ENCODE measurements at places on chromosomes 13 and 19.

DNA sequence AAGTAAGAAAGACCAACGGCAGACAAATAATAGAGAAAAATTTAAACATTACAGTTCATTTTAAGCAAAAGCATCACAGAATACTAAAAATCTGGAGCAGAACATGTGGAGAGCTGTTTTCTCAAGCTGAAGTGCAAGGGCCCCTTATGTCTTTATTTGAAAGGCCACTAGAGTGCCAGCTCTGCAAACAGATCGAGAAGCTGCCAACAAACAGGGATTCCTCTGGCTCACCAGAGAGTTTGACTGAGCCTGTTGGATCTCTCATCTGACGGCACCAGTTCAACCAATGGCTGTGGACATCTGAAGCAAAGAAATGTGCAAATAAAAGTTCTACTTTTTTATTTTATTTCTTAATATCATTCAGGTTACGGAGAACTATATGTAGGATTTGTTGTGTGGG is 119.7 kb downstream of the COL4A2 start:
- DNase-seq = no peak

GRCh38 chr19:35609851-35610353 is 2.6 kb upstream of the HAUS5 start:
- DNase-seq = no peak

GRCh38 chr13:106337096-106337850 is 198.2 kb downstream of the EFNB2 start:
- DNase-seq = no peak

GRCh38 chr13:95295026-95295425 is 6.2 kb downstream of the ABCC4 start:
- no peak for DNase-seq

- DNase-seq = no peak
Observed at GRCh38 chr19:44723299-44723951, 24.5 kb downstream of the CEACAM16 start.

GRCh38 chr19:3186891-3187661 is 1.3 kb downstream of the NCLN start:
- DNase-seq = no peak

GRCh38 chr13:95245071-95245470 is 56.2 kb downstream of the ABCC4 start:
- DNase-seq = no peak

DNA sequence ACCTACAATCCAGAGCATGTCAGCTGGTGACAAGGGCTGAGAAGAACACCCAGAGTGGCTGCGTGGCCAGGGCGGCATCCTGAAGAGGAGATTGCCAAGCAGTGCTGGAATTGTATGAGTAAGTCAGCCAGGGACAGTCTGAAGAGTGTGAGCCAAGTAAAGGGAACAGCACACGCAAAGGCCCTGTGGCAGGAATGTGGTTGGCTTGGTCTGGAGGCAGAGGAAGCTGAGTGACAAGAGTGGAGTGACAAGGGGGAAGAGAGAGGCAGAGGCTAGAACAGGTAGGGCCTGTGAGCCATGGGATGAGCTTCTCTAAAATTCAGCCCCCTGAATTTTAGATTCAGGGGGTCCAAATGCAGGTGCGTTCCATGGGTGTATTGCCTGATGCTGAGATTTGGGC is 53.7 kb upstream of the UQCRFS1 start:
- no peak for DNase-seq

DNA sequence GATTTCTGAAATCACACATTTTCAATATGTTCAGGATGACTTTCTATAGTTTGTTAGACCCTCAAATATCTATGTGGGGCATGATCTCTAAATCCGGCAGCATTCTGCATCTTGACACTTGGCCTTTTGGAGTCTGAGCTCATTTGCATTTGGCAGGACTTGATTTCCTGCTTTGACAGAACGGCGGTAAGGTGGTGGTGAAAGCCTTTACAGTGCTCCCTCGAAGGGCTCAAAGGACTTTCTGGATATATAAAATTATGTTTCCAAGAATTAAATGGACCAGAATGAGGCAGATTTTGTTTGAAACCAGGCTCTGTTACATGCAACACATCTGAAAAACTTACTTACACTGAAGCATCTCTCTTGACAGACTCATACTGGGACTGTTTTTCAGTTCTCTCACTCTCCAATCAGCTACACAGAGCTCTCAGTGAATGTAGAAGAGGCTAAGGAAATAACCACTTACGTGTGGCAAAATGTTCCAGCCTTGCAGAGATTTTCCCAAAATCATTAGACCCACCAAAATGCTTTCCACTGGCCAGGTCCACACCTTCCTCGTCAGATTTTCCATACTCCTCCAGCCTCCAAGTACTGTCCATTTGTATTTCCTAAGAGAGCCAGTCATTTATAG is 207.2 kb downstream of the SPRY2 start:
- no peak for DNase-seq

DNA sequence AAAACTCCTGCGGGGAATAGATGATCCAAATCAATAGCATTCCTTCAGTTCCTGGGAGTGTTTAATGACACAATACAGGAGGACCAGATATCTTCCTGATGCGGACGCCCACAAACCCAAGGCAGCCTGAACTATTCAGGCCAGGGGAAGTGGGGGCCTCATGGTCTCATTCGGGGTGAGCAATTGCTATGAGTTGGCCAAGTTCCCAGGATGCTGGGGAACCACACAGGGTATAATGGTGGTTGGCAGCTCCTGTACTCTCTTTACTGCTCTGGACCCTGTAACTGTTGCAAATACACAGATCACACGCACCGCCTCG is 401.2 kb downstream of the IRS2 start:
- no peak for DNase-seq

DNA sequence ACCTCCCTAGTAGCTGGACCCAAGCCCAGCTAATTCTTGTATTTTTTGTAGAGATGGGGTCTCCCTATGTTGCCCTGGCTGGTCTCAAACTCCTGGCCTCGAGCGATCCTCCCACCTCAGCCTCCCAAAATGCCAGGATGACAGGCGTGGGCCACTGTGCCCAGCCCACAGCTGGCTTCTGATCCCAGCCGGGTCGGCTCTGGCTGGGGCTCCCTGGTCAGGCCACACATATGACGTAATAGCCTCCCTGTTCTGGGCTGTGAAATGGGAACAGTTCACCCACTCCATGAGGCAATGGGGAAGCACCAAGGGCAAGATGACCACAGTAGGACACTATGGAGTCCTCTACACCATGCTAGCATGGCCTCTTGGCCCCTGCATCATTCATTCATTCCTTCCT is 41.1 kb downstream of the TINCR start:
- DNase-seq = no peak

DNA sequence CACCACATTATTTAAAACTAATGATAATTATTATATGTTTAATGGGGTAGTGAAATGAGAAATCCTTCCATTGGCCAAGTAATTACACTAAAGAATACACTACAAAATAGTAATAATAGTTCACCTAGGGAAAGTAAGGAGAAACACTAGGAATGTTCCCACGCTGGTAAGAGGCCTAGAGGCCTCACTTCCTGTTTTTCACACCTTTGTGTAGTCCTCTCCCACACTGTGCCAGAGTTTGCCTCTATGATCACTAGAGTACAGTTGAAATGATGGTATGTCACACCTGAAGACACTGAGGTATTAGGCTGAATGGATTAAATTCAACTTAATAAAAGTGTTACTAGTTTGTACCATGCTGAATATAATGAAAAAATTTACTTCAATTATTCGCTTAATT is 1348.0 kb upstream of the ATXN8OS start:
- no peak for DNase-seq

DNA sequence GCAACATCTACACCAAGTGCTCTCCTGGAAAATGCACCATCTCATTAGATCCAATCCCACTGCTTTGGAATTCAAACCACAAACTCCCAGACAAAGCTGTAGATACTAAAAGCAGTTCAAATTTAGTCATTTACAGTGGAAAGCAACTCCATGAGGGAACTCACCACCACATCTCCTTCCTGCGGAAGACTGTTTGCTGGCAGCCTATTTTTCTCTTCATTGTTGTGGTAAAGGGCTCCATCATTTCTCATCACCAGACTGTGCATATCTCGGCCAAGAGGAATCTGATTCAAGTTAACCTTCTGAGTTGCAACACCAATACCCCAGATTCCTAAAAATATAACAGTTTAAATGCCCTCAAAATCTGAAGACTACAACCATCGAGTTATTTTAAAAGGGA is 8.4 kb downstream of the SPRYD7 start:
- DNase-seq = no peak

- DNase-seq = no peak
Observed at GRCh38 chr13:70835371-70835770, 727.1 kb upstream of the KLHL1 start.

DNA sequence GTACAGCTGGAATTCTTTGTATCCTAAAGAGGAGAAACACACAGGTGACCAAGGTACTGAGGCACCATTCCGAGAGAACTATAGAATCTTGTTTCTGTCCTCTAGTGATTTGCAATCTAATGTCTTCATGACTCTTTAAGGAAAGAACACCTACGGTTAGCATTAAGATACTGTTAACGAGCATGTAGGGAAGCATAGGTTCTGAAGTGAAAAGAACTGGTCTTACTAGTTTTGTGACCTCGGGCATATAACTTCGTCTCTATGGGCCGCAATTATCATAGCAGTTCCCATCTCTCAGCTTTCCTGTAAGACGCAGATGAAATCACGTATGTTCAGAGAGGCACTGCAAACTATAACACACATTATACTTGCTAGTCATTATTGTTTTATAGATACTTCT is 193.0 kb upstream of the NBEA start:
- no peak for DNase-seq

GRCh38 chr19:45791744-45792469 is 738 bp downstream of the DMWD start:
- DNase-seq = no peak

DNA sequence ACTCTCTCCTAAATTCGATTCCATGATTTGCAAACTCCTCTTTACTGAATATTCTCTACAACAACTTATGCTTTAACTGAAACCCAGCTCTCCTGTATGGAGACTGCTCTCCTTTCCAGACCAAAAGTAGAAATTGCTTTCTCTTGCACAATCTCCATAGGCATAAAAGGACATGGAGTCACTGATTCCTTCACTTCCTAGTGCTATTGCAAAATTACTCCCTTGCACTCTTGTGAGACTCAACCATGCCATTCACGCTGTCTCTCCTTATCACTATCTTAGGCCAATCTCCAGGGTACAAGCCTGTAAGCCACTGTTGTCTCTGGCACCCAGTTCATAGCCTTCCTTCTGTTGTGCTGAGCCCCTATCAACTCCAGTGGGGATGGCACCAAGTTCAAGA is 30.6 kb downstream of the SERPINE3 start:
- no peak for DNase-seq

GRCh38 chr19:4566402-4567051 is 7.0 kb upstream of the SEMA6B start:
- DNase-seq = no peak

DNA sequence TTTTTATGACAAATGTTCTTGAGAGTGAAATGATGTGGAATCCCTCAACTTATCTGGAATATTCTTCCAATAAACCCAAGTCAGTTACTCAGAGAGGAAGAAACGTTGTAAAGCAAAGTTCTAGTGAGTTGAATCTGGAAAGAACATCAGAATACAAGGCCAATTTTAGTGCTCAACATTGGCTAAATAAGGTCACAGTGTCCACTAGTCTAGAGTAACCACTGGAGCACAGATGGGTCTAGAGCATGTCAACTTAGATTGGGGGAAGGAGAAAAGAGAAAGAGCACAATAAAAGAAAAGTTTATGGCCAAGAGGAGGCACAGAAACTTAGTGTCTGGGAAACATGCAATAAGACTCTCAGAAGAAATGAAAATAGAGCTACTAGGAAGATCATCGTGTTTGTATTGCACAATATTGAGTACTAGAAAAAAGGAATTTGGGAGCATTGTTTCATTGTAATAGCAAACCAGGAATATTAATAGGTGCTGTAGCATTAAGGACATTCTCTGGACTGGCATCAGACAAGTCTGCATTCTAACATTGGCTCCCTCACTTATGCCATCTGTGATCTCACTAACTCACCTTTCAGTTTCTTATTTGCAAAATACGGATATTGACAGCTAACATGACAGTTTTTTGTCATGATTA is 1318.5 kb downstream of the PCDH9 start:
- DNase-seq = no peak

DNA sequence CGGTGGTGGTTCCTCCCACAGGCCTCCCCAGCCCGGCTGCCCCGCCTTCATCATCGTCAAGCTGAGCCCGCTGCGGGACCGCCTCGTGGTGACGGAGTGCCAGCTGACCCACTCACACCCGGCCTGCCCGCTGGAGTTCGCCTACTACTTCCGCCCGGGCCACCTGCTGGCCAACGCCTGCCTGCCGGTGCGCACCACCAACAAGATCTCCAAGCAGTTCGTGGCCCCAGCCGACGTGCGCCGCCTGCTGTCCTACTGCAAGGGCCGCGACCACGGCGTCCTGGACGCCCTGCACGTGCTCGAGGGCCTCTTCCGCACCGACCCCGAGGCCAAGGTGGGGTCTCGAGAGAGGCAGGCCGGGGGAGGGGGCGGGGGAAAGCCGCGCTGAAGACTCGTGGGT is 12.0 kb downstream of the ZSWIM9 start:
- DNase-seq = no peak

GRCh38 chr13:42650506-42650905 is 76.6 kb downstream of the TNFSF11 start:
- DNase-seq = no peak

- no peak for DNase-seq
Observed at GRCh38 chr13:24741791-24742190, 22.2 kb upstream of the RNF17 start.
